ENCODE measurements at places on chromosomes 2 and 18. TPM values are rescaled to one million over a fixed set of nuclear protein-coding genes. Genes with fewer than 3 reads are reported as not detected.

Gene TMEM18
- 23.7 TPM for total RNA-seq

Gene SALL3
- not detected for total RNA-seq

Gene TCF7L1
- 8.8 TPM for total RNA-seq

DNA sequence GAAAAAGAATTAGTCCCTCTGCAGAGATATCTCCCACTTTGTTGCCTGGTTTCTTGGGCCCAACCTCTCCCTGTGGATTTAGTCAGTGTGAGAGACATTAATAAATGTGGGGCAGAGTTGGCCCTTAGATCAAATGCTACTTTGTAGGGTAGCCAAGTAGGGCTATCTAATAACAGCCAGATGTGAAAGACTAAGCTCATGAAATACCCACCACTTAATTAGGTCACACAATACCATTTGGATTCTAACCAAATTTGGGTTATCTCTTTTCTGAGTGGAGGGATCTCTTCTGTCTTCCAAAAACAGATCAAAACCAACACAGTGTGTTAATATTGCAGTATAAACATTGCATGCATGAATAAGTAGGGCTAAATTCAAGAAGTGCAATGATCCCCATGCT is 626.8 kb upstream of the ZEB2 start:
- DNase-seq: no peak

- no peak for DNase-seq
These were observed 171.7 kb upstream of the SOX11 start for GRCh38 chr2:5520463-5520972.

GRCh38 chr2:71690876-71691475 is 237.6 kb downstream of the DYSF start:
- DNase-seq: no peak

DNA sequence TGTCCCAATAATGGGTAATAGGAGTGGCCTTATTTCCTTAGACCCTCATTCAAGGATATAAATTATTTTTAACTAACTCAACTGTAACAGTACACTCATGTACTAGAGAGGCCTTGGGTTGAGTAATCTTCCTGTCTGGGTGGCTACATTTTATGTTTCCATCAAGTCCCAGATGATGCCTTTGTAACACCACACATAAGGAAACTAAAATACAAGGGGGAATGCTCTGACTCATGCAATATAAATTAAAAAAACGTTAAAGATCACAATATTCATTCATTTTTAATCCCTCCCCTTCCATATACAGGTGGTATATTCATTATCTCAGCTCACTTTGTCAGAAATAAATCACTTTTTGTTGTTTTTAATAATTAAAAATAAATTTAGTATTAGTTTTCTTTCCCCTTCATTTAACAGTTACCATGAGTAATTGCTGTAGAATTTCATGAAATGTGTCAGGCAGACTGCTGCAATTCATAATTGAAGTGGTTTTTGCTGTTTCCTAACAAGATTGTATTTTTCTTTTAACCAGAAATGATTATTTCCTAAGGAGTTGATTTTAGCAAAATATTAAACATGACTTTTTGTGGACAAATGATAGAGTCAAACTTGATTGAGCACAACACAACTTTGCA is 1403.6 kb downstream of the SUCLG1 start:
- DNase-seq: peak; percentile 82

GRCh38 chr18:68445136-68445535 is 269.8 kb downstream of the TMX3 start:
- DNase-seq: no peak

DNA sequence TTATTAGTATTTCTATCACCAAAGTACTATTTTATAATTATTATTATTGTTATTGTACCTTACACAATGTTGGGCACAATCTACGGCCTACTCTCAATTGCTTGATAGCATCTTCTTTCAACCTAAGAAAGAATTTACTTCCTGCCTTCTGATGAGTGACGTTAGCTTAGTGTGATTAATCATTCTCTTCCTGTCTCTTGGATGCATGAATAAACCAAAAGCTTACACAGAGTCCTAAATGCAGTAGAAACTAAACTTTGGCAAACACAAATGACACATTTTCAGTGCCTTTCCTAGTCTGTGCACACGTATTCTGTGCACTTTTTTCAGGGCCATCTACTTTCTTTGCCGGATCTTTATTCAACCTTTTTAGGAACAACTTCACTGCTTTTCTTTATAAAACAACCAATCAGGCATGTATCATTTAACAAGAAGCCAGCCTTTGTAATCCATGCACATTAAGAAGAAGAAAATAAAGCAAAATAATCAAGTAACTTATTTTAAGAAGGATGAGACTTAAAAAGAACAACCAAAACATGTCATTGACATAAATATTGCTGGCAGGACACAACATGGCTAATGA is 19.1 kb downstream of the TRAK2 start:
- DNase-seq: peak; percentile 81

DNA sequence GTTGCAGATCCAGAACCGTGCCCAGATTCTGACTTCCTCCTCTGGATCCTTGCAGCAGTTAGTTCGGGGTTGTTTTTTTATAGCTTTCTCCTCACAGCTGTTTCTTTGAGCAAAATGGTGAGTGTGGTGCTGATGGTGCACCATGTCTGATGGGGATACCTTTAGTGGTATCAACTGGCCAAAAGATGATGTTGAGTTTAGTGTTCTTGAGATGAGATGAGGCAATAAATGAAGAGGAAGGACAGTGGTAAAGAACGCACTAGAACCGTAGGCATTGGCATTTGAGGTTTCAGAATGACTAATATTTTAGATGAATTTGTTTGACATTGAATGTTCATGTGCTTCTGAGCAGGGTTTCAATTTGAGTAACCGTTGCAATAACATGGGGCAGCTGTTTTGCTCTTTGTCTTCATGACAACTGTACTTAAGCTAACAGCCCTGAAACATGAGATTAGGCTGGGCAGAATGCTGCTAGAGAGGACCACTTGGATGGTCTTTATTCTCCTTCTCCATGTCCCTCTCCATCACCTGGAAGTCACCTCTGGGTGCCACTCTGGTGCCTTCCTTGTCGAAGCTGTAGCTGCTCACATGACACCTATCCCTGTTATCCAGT is 3.9 kb downstream of the CTLA4 start:
- no peak for DNase-seq

DNA sequence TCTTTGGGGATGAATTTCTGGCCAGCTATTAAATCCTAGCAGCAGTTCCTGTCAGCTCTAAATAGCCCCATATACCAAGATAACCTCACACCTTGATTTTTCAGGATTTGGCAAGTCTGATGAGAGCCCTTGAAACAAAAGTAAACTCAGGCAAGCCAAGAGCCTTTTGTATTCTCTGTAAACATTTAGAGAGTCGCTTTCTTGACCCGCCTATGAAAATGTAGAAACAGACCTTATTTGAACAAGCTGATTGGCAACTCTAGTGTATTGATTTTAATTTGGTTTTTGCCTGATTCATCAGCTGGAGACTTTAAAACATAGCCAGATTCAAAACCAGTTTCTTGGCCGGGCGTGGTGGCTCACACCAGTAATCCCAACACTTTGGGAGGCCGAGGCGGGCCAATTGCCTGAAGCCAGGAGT is 43.4 kb downstream of the CABLES1 start:
- no peak for DNase-seq

- no peak for DNase-seq
These were observed 24.4 kb downstream of the MPHOSPH10 start for GRCh38 chr2:71154798-71155197.

DNA sequence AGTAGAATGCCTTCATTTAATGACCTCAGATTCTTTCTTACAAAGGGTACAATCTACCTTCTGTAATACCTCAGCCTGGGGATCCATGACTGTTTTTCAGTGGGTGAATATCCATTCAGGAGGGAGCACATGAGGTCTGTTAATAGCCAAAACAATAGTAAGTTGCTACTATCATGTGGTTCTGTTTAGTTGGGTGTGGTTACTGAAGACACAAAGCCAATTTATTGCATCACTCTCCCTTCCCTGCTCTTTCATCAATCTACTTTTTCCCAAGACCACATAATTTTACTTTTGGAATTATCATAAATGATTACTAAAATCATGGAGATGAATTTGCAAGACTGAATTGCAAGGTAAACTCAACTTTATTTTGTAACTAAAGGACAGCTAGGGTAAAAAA is 254.2 kb downstream of the GALNT13 start:
- DNase-seq: no peak

DNA sequence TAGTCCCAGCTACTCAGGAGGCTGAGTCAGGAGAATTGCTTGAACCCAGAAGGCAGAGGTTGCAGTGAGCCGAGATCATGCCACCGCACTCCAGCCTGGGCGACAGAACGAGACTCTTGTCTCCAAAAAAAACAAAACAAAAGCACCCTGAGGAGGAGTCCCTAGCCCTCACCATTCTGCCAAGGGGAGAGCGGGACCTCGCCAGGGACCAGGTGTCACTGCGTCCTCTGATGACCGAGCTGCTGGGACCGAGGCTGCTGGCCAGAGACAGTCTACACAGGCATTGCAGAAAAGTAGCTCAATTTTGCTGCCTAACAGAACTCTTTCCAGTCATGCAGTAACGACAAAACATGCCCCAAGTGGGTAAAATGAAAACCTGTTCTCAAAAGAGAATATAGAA is 18.4 kb downstream of the NCK2 start:
- DNase-seq: no peak

DNA sequence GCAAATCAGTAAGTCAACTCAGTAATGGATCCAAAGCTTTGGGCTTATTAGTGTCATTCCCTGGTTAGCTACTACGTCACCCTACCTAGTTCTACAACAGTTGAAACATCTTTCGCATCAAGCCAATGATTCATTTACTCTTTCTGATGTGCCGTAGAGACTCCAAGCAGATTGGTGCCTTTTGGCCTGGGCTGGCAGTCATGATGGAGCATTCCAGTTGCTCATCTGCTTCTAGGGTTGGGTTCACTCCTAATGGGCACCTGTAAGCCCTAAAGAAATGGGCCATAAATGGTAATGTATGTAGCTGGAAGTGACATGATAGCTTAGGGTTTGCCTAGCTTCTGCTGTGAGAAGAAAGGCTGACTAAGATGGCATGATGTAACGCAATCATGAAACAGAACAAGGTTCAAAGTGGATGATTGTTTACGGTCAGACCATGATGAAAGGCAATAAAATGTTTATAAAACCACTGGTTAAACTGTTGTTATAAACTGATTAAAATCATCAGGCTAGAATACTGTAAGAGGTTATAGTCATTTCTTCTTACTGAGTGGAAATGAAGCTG is 20.4 kb upstream of the CCL20 start:
- DNase-seq: no peak

DNA sequence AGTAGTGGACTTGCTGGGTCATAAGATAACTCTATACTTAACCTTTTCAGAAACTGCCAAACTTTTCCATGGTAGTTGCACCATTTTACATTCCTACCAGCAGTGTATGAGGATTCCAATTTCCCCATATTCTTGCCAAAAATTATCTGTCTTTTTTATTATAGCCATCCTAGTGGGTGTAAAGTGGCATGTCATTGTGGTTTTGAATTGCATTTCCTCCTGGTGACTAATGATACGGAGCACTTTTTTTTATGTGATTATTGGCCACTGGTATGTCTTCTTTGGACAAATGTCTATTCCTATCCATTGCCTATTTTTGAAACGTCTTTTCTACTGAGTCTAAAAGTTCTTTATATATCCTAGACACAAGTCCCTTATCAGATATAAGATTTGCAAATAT is 44.3 kb downstream of the CACNB4 start:
- peak; percentile 86 for DNase-seq

All from HFFc6 (cell line).